ENCODE measurements at places on chromosomes 11 and 22. TPM values are rescaled to one million over a fixed set of nuclear protein-coding genes. Genes with fewer than 3 reads are reported as not detected.

The PRODH gene
- total RNA-seq, result not detected

GRCh38 chr11:76208438-76209374 lies 2.4 kb upstream of the WNT11 start:
- DNase-seq, result peak; percentile 38

GRCh38 chr11:33696931-33697638 lies 3.5 kb downstream of the C11orf91 start:
- no peak for DNase-seq

The CNIH2 gene
- 0.86 TPM for total RNA-seq

DNA sequence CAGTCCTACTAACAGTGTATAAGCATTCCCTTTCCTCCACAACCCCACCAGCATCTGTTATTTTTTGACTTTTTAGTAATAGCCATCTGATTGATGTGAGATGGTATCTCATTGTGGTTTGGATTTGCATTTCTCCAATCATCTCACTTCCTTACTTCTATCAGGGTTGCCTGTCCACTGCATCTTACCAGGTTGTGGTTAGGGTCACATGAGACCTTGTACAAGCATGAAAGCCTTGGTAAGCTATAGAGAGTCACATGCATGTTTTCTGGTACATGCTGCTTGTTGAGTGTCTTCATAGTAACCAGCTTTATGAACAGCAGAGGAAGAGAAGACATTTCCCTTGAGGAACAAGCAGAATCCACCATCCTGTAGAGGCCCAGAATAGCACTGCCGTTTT lies 102.9 kb upstream of the PAX6 start:
- DNase-seq, result no peak

DNA sequence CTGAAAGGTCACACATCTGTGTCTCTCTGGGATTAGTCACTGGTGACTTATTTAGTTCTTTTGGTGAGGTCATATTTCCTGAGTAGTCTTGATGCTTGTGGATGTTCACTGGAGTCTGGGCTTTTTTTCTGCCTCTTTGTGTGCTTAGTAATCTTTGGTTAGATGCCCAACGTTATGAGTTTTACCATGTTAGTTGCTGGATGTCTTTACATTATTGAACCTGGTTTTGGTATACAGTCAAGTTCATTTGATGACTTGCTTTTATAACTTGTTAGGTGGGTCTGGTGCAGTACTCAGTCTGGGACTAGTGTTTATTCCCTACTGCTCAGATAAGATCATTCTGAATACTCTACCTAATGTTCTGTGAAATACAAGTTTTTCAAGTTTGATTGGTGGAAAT lies 26.2 kb upstream of the SLC37A2 start:
- DNase-seq, result peak; percentile 91

DNA sequence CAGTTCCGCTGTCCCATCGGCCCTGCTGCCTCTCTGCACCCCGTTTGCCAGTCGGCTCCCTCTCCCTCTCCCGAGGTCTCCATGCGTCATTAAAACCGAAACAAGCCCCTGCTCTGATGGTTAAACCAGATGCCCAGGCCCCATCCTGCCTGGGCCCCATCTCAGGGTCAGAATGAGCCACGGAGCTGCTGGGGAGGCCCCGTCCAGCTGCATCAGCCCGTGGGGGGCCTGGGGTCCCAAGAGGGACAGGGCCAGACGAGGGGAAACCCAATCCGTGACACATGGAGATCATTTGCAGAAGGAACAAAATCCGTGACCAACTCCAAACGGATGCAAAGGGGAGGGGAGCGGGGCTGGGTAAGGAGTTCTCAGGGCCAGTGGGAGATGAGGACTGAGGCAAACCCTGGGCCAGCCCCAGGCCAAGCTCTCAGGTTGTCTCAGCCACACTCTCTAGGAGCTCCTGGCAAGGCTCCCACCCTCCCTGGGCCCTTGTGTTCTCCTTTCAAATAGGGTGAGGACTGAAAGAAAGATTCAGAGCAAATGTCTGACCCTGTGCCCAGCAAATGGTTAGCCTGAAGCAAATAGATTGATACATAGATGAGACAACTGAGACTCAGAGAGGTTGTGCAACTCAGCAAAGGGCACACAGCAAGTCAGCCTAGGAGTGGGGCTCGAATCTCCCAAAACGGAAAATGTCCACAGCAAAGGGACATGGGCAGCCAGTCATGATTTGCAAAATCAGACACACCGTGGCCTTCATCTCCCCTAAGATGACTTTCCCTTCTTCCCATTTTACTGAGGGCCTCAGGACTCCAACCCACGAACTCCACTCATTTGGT lies 162.1 kb downstream of the MN1 start:
- DNase-seq, result no peak

The MFRP gene
- not detected for total RNA-seq

Data from LHCN-M2 (cell line).